ENCODE measurements at places on chromosomes 5 and 9. TPM values are rescaled to one million over a fixed set of nuclear protein-coding genes. Genes with fewer than 3 reads are reported as not detected.

FANCG gene
- 47.5 TPM for total RNA-seq

C1QTNF2 gene
- 1.0 TPM for total RNA-seq

TLE4 gene
- total RNA-seq = 8.0 TPM

ITGA2 gene
- total RNA-seq = 19.7 TPM

AQP7 gene
- total RNA-seq = 7.4 TPM

ZFP2 gene
- total RNA-seq = 0.89 TPM

GABRA1 gene
- not detected for total RNA-seq

SPATA31A3 gene
- total RNA-seq = not detected

F2RL1 gene
- 139 TPM for total RNA-seq

PCDHAC2 gene
- 0.05 TPM for total RNA-seq

SLC6A3 gene
- not detected for total RNA-seq

- no peak for DNase-seq
Measured at GRCh38 chr5:116795189-116795588, 220.6 kb upstream of the SEMA6A start.

- DNase-seq = no peak
Measured at GRCh38 chr5:122730037-122730436, 44.8 kb upstream of the SNX2 start.

GRCh38 chr5:99815-100214 lies 7.8 kb downstream of the PLEKHG4B start:
- DNase-seq = no peak

- DNase-seq = no peak
Measured at GRCh38 chr5:6202149-6202967, 176.0 kb downstream of the MED10 start.

GRCh38 chr9:134778841-134779411 lies 101.7 kb upstream of the FCN2 start:
- DNase-seq = peak; percentile 37

DNA sequence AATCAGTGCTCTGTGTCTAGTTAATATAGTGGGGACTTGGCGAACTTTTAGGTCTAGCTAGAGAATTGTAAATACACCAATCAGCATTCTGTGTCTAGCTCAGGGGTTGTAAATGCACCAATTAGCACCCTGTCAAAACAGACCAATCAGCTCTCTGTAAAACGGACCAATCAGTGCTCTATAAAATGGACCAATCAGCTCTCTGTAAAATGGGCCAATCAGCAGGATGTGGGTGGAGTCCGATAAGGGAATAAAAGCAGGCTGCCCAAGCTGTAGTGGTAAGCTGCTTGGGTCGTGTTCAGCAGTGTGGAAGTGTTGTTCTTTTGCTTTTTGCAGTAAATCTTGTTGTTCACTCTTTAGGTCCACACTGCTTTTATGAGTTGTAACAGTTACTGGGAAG lies 3.6 kb upstream of the OTULINL start:
- DNase-seq = no peak

DNA sequence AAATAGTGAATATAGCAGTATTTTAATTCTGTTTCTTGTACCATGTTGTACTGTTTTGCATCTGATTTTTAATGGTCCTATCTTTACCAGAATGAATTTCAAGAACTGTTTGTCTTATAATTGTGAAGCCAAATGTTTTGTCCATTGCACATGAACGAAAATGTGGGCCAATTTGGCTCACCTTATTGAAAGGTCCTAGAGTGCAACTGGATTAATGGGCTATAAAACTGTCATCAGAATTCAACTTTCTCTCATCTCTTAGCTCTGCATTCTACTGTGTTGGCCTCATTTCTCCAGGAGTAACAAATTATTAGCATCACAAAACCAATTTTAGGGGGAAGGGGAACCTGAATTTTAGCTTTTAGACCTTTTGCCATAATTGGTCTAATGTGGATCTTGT lies 179.4 kb upstream of the NUDT12 start:
- DNase-seq = no peak

DNA sequence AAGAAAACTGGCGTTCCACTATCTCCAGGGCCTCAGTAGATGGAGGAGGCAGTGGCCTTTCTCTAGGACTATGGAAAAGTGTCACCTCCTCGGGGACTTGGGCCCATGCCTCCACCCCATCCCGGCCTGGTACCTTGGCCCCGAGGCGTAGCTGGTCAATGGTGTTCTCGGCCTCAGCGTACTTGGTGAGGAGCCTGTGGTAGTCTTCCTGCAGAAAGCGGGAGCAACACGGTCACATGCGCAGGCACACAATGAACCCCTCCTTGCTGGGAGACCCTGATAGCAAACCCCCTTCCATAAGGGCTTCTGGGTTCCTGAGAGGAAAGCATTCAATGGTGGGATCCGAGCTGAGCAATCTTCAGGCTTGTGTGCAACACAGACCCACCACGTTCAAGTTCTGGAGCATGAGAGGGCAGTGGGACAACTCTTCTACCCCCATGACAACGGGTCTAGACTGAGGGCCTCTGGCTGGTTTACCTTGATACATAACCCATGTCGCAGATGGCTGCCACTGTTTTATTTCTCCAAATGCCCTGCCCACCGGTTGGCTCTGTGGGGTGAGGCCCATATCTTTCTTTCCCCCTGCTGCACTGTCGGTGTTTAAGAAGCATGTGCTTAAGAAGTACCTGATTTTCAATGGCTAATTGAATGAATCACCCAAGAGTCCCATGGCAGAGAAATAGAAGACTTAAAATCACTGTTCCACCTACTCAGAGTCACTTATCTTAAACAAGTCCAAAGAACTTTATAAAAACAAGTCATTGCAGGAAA lies 13.6 kb downstream of the AKNA start:
- DNase-seq = no peak

- DNase-seq = no peak
Measured at GRCh38 chr5:120037451-120037850, 408.1 kb downstream of the FAM170A start.

GRCh38 chr9:129320575-129321285 lies 142.7 kb upstream of the IER5L start:
- DNase-seq = no peak

GRCh38 chr5:121025671-121026070 lies 561.6 kb downstream of the PRR16 start:
- no peak for DNase-seq

- no peak for DNase-seq
Measured at GRCh38 chr5:40873286-40873880, 32.2 kb downstream of the CARD6 start.

- DNase-seq = peak; percentile 41
Measured at GRCh38 chr9:129868872-129869486, 33.7 kb downstream of the USP20 start.

- peak; percentile 54 for DNase-seq
Measured at GRCh38 chr9:38371495-38371894, 21.0 kb upstream of the ALDH1B1 start.

GRCh38 chr5:73663161-73663859 lies 37.3 kb downstream of the ARHGEF28 start:
- DNase-seq = no peak

GRCh38 chr5:88602584-88602983 lies 280.4 kb downstream of the MEF2C start:
- DNase-seq = peak; percentile 27

DNA sequence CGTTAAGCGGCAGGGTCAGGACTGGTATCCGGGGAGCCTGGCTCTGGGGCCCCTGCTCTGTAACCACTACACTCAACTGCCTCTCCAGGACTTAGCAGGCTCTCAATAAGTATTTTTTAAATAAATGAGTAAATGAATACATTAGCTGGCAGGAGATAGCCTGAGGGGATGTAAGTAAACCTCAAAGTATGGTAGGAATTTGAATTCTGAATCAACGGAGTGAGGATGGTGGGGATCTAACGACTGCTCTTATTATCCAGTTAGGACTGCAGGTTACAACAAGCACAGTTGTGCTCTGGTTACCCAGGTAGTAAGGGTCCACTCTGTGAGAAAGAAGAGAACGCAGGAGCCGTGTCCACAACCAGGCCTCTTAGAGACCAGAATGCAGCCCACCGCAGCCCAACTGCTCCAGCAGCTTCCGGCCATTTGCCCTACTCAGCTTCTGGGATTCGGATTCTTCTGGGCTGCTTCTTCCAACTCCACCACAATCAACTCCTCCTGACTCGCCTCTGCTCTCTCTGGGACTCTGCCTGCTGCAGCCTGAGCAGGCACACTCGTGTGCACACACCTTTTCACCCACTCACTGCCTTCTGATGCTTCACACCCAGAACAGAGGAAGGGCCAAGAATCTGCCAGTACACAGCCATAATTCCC lies 52.6 kb downstream of the MED27 start:
- DNase-seq = no peak

DNA sequence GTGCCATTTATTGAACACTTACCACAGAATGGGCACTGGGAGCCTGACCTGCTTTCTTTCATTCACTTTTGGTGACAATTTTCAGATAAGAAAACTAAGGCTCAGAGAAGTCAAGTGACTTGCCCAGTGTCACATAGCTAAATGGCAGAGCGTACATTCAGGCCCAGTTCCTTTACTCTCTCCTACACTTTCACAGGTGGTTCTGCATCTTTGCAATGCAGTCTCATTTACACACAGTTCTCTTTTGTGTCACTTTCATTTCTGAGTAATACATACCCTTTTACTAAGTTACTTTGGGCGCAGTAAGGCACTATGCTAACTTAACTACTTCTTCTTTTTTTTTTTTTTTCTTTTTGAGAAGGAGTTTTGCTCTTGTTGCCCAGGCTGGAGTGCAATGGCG lies 8.3 kb downstream of the NFIL3 start:
- no peak for DNase-seq

GRCh38 chr9:22389271-22389670 lies 57.4 kb upstream of the DMRTA1 start:
- DNase-seq = no peak

GRCh38 chr9:113899205-113899604 lies 23.1 kb downstream of the ZNF618 start:
- DNase-seq = no peak

- no peak for DNase-seq
Measured at GRCh38 chr5:68766952-68767464, 326.8 kb upstream of the SLC30A5 start.

GRCh38 chr5:68711293-68712200 lies 382.3 kb upstream of the SLC30A5 start:
- DNase-seq = no peak
